ENCODE measurements at places on chromosomes 2 and 18. TPM values are rescaled to one million over a fixed set of nuclear protein-coding genes. Genes with fewer than 3 reads are reported as not detected.
A peak's percentile ranks its signal among the peaks of the same experiment; 100 is the strongest.

GRCh38 chr18:7567474-7568425 lies 634 bp downstream of the PTPRM start:
- peaks cover 4% of the 10 kb centered on the region for H3K4me1 ChIP-seq
- H3K36me3 ChIP-seq, result peaks cover 3% of the 10 kb centered on the region
- H3K4me3 ChIP-seq, result no peak overlapping the region
- H3K27ac ChIP-seq, result no peak overlapping the region

Gene TMEM178A
- 1.9 TPM for total RNA-seq

DNA sequence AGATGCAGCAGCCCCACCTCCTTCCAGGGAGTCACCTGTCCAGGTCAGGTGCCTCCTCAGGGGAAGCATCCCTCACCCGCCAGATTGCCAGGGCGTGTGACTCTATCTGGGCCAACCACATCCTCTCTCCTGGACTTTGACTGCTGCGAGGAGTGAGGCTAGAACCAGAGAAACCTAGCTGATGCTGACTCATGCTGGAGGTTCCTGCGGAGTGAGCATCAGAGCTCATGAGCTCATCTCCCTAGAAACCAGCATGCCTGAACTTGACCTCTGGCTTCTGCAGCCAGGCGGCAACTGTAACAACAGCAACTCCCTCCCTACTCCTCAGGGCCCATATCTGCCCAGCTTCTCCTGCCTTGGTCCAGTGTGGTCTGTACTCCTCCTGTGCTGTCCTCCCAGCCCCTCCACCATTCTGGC lies 28.3 kb upstream of the NT5DC4 start:
- DNase-seq, result peak; percentile 72
- peak overlapping the region; percentile 82 for H3K4me3 ChIP-seq
- no peaks in the 10 kb centered on the region for H3K36me3 ChIP-seq
- peaks cover 36% of the 10 kb centered on the region for H3K4me1 ChIP-seq

DNA sequence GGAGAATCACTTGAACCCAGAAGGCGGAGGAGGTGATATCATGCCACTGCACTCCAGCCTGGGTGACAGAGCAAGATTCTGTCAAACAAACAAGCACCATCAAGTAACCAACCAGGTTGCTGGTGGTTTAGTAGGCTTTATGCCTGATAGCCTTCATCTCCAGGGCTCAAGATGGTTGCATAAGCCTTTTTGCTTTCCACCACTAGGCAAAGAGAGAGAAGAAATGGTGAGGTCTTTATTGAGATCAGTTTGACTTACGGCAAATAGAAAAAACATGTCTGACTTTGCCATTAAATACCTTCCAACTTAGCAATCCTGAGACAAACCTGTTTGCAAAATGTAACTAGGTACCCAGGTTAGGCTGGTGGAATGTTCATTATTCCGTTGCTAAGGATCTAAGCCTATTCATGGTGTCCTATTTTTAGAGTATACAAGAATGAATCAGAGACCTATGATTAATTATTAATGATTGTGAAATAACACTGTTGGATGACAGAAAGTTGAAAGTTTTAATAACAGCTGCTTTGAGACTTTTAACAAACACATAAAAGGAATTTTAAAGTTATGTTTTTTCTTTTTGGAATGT lies 53.5 kb upstream of the SLC38A11 start:
- H3K4me1 ChIP-seq, result no peaks in the 10 kb centered on the region
- no peak for DNase-seq
- peaks cover 7% of the 10 kb centered on the region for H3K27me3 ChIP-seq
- H3K36me3 ChIP-seq, result no peaks in the 10 kb centered on the region
- no peak overlapping the region for H3K4me3 ChIP-seq
- H3K27ac ChIP-seq, result no peak overlapping the region

Gene CENPA
- total RNA-seq, result 40.9 TPM

DNA sequence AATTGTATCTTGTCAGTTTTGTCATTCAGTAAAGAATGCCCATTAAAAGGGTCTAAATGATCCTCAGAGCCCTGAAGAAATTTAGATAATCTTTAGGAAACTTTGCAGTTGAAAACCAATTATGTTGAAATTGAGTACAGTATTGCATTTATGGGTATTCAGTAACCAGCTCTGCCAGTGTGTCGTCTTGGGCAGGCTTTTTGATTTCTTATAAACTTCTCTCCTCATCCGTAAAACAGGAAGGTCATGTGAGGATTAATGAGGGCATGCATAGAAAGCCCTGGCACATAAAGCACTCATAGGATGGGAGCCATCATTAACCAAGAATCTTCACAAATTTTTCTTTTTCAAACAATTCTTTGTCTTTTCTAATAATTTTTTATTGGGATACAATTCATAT lies 14.8 kb downstream of the PNO1 start:
- no peak overlapping the region for H3K4me3 ChIP-seq
- no peak overlapping the region for H3K27ac ChIP-seq
- peaks cover 9% of the 10 kb centered on the region for H3K36me3 ChIP-seq

Gene ANKRD30B
- total RNA-seq, result not detected

- H3K36me3 ChIP-seq, result no peaks in the 10 kb centered on the region
- peaks cover 7% of the 10 kb centered on the region for H3K4me1 ChIP-seq
- DNase-seq, result no peak
- no peak overlapping the region for H3K4me3 ChIP-seq
- H3K27me3 ChIP-seq, result peaks cover 13% of the 10 kb centered on the region
These were observed 34.8 kb downstream of the ATOH8 start for GRCh38 chr2:85788603-85789002.

DNA sequence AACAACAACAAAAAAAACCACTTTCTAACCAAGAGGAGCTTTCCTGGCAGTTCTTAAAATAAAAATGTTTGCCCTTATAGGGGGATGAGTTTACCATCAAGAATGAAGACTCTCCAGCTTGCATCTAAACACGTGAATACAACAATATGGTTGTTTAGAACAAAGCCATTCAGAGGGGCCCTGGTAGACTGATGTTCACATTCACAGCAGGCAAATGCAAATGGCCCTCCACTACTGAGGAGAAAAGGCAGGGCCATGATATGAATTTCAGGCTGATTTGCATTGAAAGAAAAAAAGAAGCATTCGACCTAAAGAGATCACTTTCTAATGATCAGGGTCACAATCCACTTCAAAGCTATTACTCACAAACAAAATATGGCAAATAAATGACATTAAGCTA lies 65.3 kb upstream of the OTOS start:
- H3K4me1 ChIP-seq, result peaks cover 16% of the 10 kb centered on the region
- H3K27ac ChIP-seq, result no peak overlapping the region
- peaks cover 46% of the 10 kb centered on the region for H3K27me3 ChIP-seq
- no peak for DNase-seq

- no peak overlapping the region for H3K27ac ChIP-seq
- DNase-seq, result no peak
- peaks cover 11% of the 10 kb centered on the region for H3K4me1 ChIP-seq
These were observed 42.6 kb upstream of the ACTR2 start for GRCh38 chr2:65185012-65185411.

- peaks cover 9% of the 10 kb centered on the region for H3K4me1 ChIP-seq
- H3K27ac ChIP-seq, result no peak overlapping the region
- DNase-seq, result no peak
- H3K4me3 ChIP-seq, result no peak overlapping the region
- no peaks in the 10 kb centered on the region for H3K36me3 ChIP-seq
- H3K27me3 ChIP-seq, result peaks cover 12% of the 10 kb centered on the region
These were observed 16.4 kb downstream of the KLF11 start for GRCh38 chr2:10059552-10060335.

Gene SCYGR4
- total RNA-seq, result not detected

- H3K36me3 ChIP-seq, result no peaks in the 10 kb centered on the region
- H3K27ac ChIP-seq, result no peak overlapping the region
- no peak for DNase-seq
- H3K4me1 ChIP-seq, result no peaks in the 10 kb centered on the region
- H3K4me3 ChIP-seq, result no peak overlapping the region
These were observed 103.0 kb downstream of the KYNU start for GRCh38 chr2:142980246-142981068.

Gene CDKL4
- total RNA-seq, result not detected

Gene C1GALT1C1L
- not detected for total RNA-seq

- no peaks in the 10 kb centered on the region for H3K36me3 ChIP-seq
- H3K27ac ChIP-seq, result no peak overlapping the region
- DNase-seq, result no peak
- no peak overlapping the region for H3K4me3 ChIP-seq
These were observed 99.6 kb upstream of the ST3GAL5 start for GRCh38 chr2:85988175-85988913.

GRCh38 chr2:182068811-182069210 lies 83.2 kb downstream of the PPP1R1C start:
- H3K4me3 ChIP-seq, result no peak overlapping the region
- H3K27me3 ChIP-seq, result no peaks in the 10 kb centered on the region
- no peaks in the 10 kb centered on the region for H3K36me3 ChIP-seq
- no peak for DNase-seq
- no peak overlapping the region for H3K27ac ChIP-seq
- H3K4me1 ChIP-seq, result no peaks in the 10 kb centered on the region

DNA sequence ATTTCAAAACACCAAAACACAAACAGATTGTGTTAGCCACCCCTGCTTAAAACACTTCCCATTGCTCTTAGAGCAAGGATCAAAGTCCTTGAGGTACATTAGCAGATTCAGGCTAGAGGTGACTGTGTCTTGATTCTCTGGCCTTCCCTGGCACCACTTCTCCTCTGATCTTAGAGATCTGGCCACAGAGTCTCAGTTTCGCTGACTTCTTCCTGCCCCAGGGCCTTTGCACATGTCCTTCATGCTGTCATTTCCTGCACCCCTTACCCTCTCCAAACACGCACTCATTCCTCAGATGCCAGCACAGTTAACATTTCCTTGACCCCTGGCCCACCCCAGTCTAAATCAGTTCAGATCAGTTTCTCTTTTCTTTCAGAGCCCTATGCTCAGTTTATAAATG lies 16.9 kb downstream of the CXCR4 start:
- DNase-seq, result no peak
- peaks cover 6% of the 10 kb centered on the region for H3K4me1 ChIP-seq
- no peak overlapping the region for H3K4me3 ChIP-seq
- peaks cover 4% of the 10 kb centered on the region for H3K36me3 ChIP-seq

DNA sequence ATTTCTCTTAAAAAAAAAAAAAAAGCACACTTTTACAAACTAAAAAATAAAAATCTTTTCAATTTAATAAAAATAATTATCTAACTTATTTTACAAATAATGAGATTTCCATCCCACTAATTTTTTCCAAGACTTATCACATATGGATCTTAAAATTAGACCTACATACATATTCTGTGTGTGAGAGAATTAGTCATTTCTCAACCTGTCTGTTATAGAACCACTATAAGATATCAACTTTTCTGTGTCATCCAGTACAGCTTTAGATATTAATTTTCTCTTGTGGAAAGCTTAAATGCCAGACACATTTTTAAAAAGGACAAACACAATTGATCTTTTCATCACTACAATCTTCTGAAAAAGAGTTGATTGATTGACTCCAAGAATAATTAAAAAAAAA lies 38.1 kb downstream of the FANCL start:
- no peaks in the 10 kb centered on the region for H3K4me1 ChIP-seq
- H3K36me3 ChIP-seq, result peaks cover 1% of the 10 kb centered on the region
- DNase-seq, result no peak

Gene SPAST
- total RNA-seq, result 28.6 TPM

DNA sequence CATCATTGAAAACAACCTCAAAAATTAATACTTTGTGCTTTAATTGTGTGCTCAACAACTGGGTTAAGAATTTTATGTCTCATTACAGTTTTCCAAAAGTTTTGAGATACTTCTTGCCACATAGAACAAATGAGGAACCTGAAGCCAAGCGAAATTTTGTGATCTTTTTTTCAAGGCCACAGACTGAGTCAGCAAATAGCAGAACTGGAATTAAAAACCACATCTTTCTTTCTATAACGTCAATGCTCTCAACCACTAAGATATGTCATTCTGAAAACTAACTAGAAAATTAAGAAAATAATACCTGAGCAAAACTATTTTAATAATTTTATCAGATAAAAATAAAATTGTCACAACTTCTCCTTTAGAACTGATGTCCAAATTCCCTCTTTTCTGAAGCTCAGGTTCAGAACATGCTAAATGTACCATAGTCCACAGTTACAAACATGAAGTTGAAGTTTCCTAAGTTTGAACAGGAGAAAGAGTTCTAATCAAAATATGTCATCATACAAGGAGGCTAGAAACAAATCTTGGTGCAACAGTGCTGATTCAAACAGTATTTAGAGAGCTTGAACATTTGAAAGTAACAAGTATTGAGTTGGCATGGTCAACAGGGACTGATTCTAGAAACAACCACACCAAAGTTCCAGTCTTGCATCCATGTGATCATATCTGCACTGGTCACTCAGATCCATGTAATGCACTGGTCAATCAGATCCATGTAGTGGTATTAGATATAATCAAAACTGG lies 27.6 kb upstream of the CALCRL start:
- no peaks in the 10 kb centered on the region for H3K36me3 ChIP-seq
- no peak for DNase-seq
- no peak overlapping the region for H3K27ac ChIP-seq

GRCh38 chr2:120859128-120859527 lies 123.5 kb downstream of the GLI2 start:
- H3K4me3 ChIP-seq, result no peak overlapping the region
- no peaks in the 10 kb centered on the region for H3K36me3 ChIP-seq
- H3K27me3 ChIP-seq, result no peaks in the 10 kb centered on the region
- no peak overlapping the region for H3K27ac ChIP-seq

- peak overlapping the region; percentile 91 for H3K4me3 ChIP-seq
- peaks cover 65% of the 10 kb centered on the region for H3K4me1 ChIP-seq
- peak; percentile 62 for DNase-seq
- peak overlapping the region; percentile 14 for H3K27ac ChIP-seq
These were observed 3.4 kb downstream of the NAGK start for GRCh38 chr2:71071681-71072398.

DNA sequence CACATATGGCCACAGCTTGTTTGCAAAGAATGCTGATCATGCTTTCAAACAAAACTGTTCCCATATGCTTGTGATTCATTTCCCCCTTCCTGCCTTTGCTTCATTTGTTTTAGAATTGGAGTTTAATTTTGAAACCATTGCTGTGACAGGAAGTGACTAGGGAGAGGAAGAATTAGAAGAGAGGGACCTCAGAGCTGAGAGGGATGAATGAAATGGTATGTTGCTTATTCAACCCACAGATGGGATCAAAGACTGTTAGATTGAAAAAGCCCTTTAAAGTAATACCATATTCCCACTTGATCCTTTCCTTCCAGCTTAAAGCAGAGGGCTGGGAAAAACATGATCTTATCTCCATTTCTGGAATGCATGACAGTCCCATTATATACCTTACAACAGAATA lies 106.2 kb upstream of the RNF152 start:
- H3K4me1 ChIP-seq, result peaks cover 11% of the 10 kb centered on the region
- DNase-seq, result no peak
- peaks cover 4% of the 10 kb centered on the region for H3K36me3 ChIP-seq
- H3K27me3 ChIP-seq, result peaks cover 13% of the 10 kb centered on the region

- H3K27ac ChIP-seq, result no peak overlapping the region
- H3K36me3 ChIP-seq, result no peaks in the 10 kb centered on the region
- DNase-seq, result no peak
- no peak overlapping the region for H3K4me3 ChIP-seq
These were observed 86.3 kb downstream of the NDUFA10 start for GRCh38 chr2:239938651-239939486.

GRCh38 chr2:25285265-25286024 lies 56.3 kb downstream of the DNMT3A start:
- H3K27ac ChIP-seq, result peak overlapping the region; percentile 78
- H3K27me3 ChIP-seq, result no peaks in the 10 kb centered on the region
- DNase-seq, result no peak
- peaks cover 56% of the 10 kb centered on the region for H3K4me1 ChIP-seq
- H3K4me3 ChIP-seq, result peak overlapping the region; percentile 70
